Activated naive CD8-positive, alpha-beta T cell treated with anti-CD3 and anti-CD28 coated beads for 36 hours (primary cell): ENCODE measurements at places on chromosomes 3 and 15. TPM values are rescaled to one million over a fixed set of nuclear protein-coding genes. Genes with fewer than 3 reads are reported as not detected.

- no peak overlapping the region for H3K27ac ChIP-seq
- no peak overlapping the region for H3K4me3 ChIP-seq
- peaks cover 3% of the 10 kb centered on the region for H3K4me1 ChIP-seq
- no peaks in the 10 kb centered on the region for H3K27me3 ChIP-seq
Observed at GRCh38 chr3:20190991-20191390, 5.0 kb upstream of the SGO1 start.

DNA sequence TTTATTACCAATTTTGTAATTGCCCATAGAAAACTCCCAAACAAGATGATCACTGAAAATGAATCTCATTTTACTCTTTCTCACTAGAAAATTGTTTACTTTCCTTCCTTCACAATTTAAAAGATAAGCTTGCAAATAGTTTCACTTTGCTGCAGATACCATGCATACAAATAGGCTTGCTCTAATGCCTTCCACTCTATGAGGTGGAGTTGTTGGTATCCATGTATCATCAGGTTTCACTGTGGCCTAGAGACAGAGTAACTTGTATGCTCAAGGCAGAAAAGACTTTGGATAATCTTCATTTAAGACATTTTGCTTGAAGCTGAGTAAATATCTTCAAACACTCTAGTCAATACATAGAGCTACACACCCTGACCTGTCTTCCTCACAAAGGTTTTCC lies 60.8 kb downstream of the RYK start:
- no peak overlapping the region for H3K27ac ChIP-seq
- DNase-seq: no peak
- H3K4me1 ChIP-seq: no peaks in the 10 kb centered on the region
- H3K4me3 ChIP-seq: no peak overlapping the region
- no peaks in the 10 kb centered on the region for H3K27me3 ChIP-seq
- peaks cover 6% of the 10 kb centered on the region for H3K36me3 ChIP-seq

DNA sequence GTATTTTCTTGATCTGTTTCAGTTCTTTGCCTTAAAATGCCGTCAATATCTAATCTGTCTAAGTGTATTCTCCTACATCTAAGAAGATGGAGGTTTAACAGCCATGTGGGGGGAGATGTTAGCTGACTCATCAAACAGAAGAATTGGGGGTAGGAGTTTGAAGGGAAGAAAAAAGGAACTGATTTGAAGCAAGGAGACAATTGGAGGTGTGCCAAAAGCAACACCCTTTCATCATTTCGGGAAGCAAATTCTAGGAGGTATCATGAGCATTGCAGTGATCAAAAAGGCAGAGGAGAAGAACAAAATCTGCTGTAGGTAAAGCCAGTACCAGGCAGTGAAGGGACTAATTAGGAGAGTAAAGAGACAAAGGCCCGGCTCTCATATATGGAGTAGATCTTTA lies 337.3 kb upstream of the TBC1D5 start:
- H3K4me3 ChIP-seq: no peak overlapping the region
- peaks cover 8% of the 10 kb centered on the region for H3K4me1 ChIP-seq
- DNase-seq: no peak
- H3K36me3 ChIP-seq: no peaks in the 10 kb centered on the region

- no peak for DNase-seq
- no peaks in the 10 kb centered on the region for H3K36me3 ChIP-seq
- H3K4me1 ChIP-seq: no peaks in the 10 kb centered on the region
Observed at GRCh38 chr3:459311-459670, 262.7 kb downstream of the CHL1 start.

- DNase-seq: no peak
- H3K27me3 ChIP-seq: no peaks in the 10 kb centered on the region
- H3K4me1 ChIP-seq: peaks cover 61% of the 10 kb centered on the region
- H3K4me3 ChIP-seq: no peak overlapping the region
- peaks cover 4% of the 10 kb centered on the region for H3K36me3 ChIP-seq
Observed at GRCh38 chr3:69324362-69325025, 61.4 kb downstream of the FRMD4B start.

DNA sequence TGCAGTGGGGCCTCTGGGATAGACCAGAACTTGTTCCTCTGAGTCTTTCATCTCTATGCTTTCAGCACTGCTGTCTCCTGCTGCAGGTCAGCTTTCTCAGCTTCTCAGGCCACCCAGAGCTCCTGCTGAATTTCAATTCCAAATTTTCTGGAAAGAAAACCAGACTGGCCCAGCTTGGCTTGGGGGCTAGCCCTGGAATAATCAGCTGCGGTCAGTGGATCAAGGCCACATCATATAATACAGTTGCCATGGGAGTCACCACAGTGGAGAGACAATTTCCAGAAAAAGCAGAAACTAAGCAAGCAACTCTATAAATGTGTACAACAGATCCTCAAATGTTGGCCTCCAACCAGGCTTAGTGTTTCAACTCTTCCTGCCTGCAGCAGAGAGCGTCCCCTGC lies 91.1 kb upstream of the SLC24A5 start:
- no peaks in the 10 kb centered on the region for H3K4me1 ChIP-seq
- no peak for DNase-seq
- H3K36me3 ChIP-seq: no peaks in the 10 kb centered on the region
- H3K27me3 ChIP-seq: peaks cover 16% of the 10 kb centered on the region

- no peak overlapping the region for H3K27ac ChIP-seq
- no peak overlapping the region for H3K4me3 ChIP-seq
- peaks cover 3% of the 10 kb centered on the region for H3K27me3 ChIP-seq
- no peak for DNase-seq
Observed at GRCh38 chr3:193832833-193833413, 239.9 kb downstream of the OPA1 start.

DNA sequence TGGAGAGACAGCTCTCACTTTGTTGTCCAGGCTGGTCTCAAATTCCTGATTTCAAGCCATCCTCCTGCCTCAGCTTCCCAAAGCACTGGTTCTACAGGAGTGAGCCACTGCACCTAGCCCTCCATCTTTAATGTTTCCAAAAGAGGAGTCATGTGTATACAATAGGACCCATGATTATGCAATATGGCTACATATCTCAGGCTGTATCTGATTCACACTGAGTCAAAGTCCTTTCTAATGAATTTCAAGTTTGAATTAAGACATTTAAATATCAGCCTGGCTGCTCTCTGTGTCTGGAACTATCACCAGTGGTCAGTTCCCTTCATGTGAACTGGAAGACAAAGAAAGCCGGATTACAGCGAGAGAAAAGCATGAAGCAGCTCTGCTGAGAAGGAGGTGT lies 90.5 kb downstream of the MINAR1 start:
- no peaks in the 10 kb centered on the region for H3K4me1 ChIP-seq
- H3K27ac ChIP-seq: no peak overlapping the region
- no peaks in the 10 kb centered on the region for H3K36me3 ChIP-seq
- no peak for DNase-seq
- no peaks in the 10 kb centered on the region for H3K27me3 ChIP-seq

SLC9A9 gene
- 2.3 TPM for total RNA-seq

CSPG5 gene
- 0.56 TPM for total RNA-seq

IL16 gene
- total RNA-seq: 110 TPM
